Fibroblast of lung (primary cell): ENCODE measurements at places on chromosomes 1 and 21.

DNA sequence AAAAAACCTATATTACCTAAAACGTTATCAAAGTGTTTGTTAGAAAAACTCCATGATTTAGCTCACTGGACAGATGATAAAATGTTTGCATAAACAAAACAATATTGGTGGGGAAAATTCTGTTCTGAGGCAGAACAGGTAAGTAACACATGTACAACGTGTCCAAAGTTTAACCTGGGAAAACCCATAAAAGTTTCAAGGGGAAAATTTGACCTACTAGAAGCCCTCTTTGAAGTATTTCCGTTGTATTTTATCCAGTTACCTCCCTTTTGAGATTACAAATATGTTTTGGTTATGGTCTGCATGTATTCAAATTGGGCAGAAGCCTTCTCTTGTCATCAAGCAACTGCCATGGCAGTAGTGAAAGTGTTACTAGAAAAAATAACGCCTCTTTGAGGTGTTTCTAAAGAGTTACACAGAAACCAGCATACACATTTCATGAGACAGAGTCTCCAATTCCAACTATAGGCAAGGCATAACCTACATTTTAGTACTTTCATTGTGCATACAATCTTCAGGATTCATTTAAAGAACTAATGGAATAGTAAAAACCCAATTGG, 58.0 kb upstream of the PDC start:
- no peak for DNase-seq
- H3K4me3 ChIP-seq, result no peak overlapping the region
- H3K4me1 ChIP-seq, result no peaks in the 10 kb centered on the region
- H3K27ac ChIP-seq, result no peak overlapping the region
- H3K36me3 ChIP-seq, result no peaks in the 10 kb centered on the region

- no peak overlapping the region for H3K27ac ChIP-seq
- H3K27me3 ChIP-seq, result no peaks in the 10 kb centered on the region
- DNase-seq, result no peak
- H3K4me3 ChIP-seq, result no peak overlapping the region
- H3K36me3 ChIP-seq, result no peaks in the 10 kb centered on the region
- H3K4me1 ChIP-seq, result no peaks in the 10 kb centered on the region
These were observed 7.9 kb upstream of the OR2B11 start for GRCh38 chr1:247465796-247466195.

DNA sequence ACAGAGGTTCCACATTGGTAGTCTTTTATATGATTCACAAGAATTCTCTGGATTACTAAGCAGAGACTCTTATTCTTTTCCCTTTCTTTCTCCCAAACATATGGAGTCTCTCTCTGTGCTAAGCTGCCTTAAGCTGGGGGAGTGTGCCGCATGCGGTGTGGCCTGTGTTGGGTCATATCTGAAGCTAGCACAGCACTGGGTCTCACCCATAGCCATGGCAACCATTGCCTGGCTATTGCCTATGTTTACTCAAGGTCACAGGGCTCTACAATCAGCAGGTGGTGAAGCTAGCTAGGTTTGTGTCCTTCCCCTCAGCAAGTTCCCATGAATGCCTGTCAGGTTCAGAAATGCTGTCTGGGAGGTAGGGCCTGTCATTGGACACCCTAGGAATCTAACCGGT, 73.6 kb upstream of the ZRANB2 start:
- no peaks in the 10 kb centered on the region for H3K36me3 ChIP-seq
- no peaks in the 10 kb centered on the region for H3K4me1 ChIP-seq
- no peak overlapping the region for H3K27ac ChIP-seq
- DNase-seq, result no peak
- no peaks in the 10 kb centered on the region for H3K27me3 ChIP-seq
- no peak overlapping the region for H3K4me3 ChIP-seq

DNA sequence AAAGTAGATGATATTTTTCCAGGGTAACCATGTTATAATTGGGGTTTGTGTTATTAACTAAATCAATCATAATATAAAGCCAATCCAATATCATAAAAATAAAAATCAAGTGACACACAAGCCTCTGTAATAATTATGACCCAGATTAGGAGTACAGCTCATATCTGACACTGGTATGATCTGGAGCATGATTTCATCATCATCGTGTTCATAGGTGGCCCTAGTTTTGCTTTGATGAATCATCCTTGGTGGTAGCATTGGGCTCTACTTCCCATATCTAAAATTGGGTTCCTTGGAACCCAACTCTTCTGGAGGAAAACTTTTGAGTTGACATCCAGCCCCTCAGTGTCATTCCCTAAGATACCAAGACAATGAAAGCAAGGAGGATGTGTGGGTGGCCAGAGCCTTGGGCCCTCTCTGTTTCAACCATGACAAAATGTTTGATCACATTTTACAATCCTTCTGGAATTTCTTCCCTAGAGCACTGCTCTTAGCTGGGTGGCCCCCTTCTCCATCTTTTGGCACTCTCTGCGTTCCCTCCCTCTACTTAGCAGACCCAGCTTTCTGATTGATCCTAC, 37.0 kb upstream of the ENAH start:
- H3K36me3 ChIP-seq, result no peaks in the 10 kb centered on the region
- no peak overlapping the region for H3K4me3 ChIP-seq
- DNase-seq, result peak; percentile 25
- no peaks in the 10 kb centered on the region for H3K27me3 ChIP-seq
- no peaks in the 10 kb centered on the region for H3K4me1 ChIP-seq
